ENCODE measurements at places on chromosomes 12 and 14. TPM values are rescaled to one million over a fixed set of nuclear protein-coding genes. Genes with fewer than 3 reads are reported as not detected.

The PEBP1 gene
- 301 TPM for total RNA-seq

The RCOR1 gene
- 9.9 TPM for total RNA-seq

The RNFT2 gene
- 1.7 TPM for total RNA-seq

The LALBA gene
- total RNA-seq = not detected

The PTPRB gene
- total RNA-seq = 34.2 TPM

The OVCH1 gene
- not detected for total RNA-seq

The GNG2 gene
- 7.8 TPM for total RNA-seq

The TMEM30B gene
- 0.23 TPM for total RNA-seq

The ITFG2 gene
- 8.2 TPM for total RNA-seq
